ENCODE measurements at places on chromosomes 4 and X.
A peak's percentile ranks its signal among the peaks of the same experiment; 100 is the strongest.

GRCh38 chr4:145189981-145190380 is 9.6 kb upstream of the OTUD4 start:
- no peak for DNase-seq

- no peak for DNase-seq
Observed at GRCh38 chr4:24234288-24234848, 344.5 kb upstream of the PPARGC1A start.

DNA sequence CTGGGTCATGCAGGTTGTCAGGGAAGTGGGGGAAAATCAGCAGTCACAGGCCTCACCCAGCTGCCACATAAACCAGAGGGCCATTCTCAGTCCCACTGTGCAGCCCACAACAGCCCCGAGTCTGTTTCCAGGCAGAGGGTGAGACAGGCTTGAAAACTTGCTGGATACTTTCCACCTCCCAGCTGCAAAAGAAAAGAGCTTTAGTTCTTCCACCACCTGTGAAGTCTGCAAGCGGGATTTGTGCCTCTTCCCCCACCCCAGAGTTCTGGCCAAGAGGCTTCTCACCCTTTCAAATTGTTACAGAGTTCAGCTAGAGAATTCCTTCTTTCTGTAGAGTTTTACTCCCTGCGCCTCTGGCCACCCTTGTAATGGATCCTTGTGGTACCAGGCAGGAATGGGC is 115.5 kb upstream of the ZDHHC15 start:
- no peak for DNase-seq

DNA sequence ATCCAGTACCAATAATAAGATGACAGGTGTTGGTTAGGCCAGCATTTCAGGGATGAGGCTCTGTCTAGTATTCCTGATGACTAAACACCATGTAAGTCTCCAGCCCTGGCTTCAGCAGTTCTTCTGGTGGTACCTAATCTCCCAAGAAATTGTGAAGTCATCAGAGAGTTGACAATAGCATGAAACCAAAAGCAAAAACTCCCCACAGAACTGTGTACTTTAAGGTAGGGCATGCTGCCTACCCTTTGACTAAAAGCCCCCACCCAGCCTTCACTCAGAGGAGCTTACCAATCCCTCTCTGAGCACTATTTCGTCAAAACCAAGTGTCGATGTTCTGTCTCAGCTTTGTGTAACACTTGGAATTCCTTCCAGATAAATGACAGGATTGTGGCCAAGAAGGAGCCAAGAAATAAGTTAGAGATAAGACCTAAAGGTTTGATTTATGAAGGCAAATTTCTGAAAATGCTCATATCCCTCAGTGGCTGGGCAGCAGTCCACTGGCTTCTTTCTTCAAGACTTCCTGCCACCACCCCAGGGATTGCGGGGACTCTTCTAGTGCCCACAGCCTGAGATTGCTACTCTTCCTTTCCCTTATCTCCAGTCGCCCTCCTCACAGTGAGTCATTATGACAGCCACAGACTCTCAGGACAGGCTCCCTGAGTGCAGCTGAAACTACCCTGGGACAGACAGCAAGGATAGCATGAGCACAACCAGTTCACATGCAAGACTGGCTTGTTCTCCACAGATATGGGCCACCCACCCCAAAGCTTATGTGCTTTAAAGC is 67.3 kb upstream of the LHFPL1 start:
- DNase-seq, result peak; percentile 41

DNA sequence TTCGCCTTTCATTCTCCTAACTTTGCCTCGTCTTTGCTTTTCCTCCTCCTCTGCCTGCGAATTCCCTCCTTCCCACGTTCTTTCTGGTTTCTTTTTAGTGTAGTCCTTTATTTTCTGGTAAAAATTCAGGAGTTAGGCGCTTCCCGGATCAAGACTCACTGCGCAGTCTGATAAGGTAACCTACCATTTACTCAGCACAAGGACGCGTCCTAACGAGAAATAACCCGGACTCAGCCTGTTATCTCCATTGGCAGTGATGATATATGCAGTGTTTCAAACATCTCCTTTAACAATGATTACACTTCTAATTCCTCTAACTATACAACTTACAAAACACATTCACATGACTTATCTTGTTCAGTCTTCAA is 357 bp upstream of the ETNPPL start:
- no peak for DNase-seq

- no peak for DNase-seq
Observed at GRCh38 chr4:71348586-71348985, 9.8 kb downstream of the SLC4A4 start.

DNA sequence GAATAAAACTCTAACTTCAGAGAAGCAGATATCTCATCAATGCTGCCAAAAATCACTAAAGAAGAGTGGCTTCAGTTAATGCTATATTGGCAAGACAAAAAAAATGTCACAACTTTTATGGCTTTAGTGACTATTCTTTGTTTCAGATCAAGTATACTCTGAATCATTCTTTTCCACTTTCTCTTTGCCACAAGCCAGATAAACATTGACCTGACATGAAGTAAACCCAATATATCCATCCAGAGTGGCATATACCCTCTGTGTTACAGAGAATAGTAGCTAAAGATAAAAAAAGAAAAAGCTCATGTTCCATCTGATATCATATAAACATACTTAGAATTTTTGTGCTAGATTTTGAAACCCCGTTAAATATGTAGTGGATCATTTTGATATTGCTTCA is 206.7 kb upstream of the CNKSR2 start:
- DNase-seq, result no peak

GRCh38 chr4:136803433-136803832 is 728.9 kb downstream of the PCDH18 start:
- DNase-seq, result no peak

- DNase-seq, result no peak
Observed at GRCh38 chrX:43703211-43703791, 47.2 kb downstream of the MAOA start.

- DNase-seq, result no peak
Observed at GRCh38 chrX:44152852-44153251, 179.7 kb upstream of the NDP start.

GRCh38 chrX:20285511-20285910 is 18.8 kb upstream of the RPS6KA3 start:
- peak; percentile 35 for DNase-seq

- DNase-seq, result no peak
Observed at GRCh38 chr4:153371701-153372234, 27.3 kb downstream of the MND1 start.

DNA sequence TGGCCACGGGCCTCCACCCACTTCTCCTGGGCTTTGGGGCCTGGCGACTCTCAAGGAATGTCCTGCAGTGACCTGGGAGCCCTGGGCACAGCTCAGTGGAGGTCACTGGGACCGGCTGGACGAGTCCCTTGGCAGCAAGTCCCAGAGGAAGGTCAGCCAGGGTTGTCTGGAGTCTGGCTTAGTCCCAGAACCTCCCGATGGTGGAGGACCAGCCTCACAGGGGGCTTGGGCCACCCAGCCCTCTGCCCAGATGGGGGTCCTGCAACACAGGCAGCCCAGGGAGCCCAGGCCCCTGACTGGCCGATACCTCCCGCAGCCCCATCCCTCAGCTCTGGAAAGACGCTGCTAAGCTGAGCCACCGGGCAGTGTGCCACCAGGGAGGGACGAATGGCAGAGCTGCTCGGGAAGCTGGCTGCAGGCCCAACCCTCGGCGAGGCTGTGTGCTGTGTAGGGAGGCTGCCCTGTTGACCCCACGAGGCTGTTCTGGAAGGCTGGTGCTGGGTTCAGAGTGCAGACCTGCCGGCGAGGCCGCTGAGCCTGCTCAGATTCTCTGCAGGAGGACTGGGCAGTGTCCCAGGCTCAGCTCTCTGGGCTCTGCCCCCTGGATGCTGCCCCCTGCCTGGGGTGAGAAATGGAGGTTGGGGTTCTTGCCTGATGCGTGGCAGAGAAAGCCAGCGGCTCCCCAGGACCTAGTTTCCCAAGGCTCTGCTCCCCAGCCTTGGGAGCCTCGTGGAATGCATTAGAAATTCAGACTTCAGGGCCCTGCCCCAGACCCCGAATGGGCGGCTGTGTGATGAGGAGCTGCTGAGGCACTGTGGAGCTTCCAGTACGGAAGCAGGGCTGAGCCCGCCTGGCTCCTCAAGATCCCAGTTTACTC is 61.7 kb downstream of the ADRA2C start:
- no peak for DNase-seq

- peak; percentile 4 for DNase-seq
Observed at GRCh38 chr4:167956676-167957075, 135.7 kb upstream of the ANXA10 start.

DNA sequence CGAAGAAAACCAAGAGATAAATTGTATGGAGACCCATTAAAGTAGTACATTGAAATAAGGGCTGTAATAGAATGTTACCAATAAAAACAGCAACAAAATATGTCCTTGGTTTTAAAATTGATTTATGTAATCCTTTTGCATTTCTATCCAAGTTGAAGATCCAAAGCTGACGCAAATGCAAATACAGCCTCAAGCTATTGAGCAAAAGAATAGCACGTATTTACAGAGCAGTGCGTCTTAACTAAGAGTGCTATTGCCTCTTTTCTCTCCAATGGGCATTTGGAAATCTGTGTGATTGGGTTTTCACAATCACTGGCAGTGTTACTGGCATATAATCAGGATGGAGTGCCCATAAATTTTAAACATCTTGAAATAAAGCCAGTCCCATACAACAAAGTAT is 417.4 kb downstream of the TLL1 start:
- DNase-seq, result no peak

- DNase-seq, result no peak
Observed at GRCh38 chr4:94214703-94215319, 7.1 kb downstream of the SMARCAD1 start.

DNA sequence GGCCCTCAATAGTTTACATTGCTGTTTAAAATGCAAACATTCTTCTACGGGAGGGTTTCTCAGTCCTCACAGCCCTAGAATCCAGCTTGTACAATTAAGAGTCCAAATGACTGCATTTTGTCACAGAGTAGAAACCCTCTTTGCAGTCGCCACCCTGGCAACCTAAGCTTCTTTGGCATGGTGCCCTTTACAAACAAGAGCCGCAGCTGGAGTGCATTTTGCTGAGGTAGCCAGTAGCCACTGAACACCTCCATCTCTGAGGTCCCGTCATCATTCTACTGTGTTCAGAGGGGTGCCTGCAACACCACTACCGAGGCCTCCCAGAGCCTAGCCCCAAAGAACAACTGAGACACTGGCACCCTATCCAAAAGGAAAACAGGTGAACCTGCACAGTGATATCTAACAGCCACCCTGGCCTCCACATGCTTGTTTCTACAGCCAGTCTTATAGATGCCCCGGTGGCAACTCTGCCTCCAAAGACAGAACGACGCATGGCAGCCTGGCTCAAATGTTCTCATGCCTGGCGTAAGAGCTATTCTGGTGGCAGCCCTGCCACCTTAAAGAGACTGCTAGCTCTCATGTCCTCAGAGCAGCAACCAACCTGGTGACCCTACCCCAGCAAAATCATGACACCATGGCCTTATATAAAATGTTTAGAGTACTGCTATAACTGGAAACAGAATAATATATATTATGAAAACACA is 801.9 kb downstream of the TECRL start:
- no peak for DNase-seq

- DNase-seq, result peak; percentile 25
Observed at GRCh38 chr4:116925900-116926457, 159.4 kb downstream of the TRAM1L1 start.

Data from fibroblast of upper back skin (primary cell).